T-helper 22 cell (primary cell): ENCODE measurements at places on chromosomes 3 and 15.

- DNase-seq = no peak
Observed at GRCh38 chr15:63107895-63108546, 13.6 kb upstream of the LACTB start.

DNA sequence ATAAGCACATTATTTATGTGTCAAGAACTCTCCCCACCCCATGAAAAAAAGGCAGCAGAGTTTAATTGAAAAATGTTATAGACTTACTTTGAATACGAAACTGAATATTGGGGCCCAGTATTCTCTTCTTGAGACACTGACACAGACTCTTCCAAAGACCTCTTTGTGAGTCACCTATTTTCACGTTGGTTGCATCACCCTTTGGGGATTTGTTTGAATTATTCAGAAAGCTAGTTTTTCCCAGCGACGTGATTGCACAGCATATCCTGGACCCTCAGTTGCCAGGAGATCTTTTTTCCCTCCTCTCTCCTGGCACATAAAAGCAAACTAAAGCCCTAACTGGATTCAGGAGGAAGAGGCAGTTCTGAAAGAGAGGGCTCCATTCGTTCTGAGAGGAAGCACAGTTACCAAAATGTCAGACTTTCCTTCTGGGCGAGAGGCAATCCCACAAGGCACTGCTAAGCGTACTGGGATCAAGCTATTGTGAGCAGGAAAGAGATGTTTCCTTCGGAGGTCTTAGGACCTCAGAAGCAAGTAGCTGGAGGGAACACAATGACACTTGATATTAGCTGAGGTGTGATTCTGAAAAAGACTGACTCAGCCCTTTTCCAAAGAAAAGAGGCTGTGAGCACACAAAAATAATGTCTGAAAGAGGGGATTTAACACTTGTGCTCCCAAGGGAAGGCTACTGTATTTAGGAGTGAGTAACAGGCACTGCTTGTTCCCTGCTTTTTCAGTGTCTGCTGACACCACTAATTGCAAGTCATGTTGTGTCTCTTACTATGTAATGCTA, 65.8 kb upstream of the CADPS start:
- DNase-seq = no peak

GRCh38 chr15:89875741-89876140, 18.1 kb downstream of the AP3S2 start:
- DNase-seq = no peak

DNA sequence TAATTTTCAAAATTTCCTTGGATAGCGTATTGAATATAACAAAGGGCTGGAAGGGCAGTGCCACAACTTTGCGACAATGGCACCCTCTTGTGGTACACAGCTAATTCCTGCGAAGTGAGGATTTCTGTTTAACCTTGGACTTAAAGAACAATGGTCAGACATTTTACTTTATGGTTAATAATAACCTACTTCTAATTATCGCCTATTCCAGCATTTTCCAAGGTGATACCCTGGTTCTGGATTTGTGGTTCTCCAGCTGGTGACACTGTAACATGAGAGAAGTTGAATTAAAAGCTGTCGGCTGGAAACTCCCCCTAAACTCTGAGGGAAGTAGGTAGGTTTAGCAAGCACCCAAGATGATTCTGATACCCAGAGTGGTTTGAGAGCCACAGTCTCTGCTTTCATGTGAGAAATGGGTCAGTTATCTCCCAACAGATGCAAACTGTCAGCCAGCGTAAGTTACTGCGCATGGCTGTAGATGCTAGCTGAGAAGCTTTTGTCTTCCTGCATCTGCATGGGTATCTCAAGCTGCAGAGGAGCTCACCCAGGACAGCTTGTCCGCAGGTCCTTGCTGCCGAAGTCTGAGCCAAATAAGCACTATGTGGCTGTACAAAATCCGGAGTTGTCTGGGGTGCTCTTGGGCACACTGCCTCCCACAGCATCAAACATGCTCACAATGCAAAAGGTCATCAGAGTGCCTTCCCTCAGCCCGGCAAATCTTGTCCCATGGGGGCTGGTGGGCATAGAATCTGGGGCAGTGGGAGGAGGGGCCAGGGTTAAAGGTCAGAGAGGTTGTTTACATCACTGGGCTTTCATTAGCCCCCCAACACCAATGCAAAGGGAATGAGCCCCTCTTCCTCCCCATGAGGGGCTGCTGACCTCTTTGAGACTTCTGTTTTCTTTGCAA, 6.6 kb upstream of the CHSY1 start:
- DNase-seq = no peak

DNA sequence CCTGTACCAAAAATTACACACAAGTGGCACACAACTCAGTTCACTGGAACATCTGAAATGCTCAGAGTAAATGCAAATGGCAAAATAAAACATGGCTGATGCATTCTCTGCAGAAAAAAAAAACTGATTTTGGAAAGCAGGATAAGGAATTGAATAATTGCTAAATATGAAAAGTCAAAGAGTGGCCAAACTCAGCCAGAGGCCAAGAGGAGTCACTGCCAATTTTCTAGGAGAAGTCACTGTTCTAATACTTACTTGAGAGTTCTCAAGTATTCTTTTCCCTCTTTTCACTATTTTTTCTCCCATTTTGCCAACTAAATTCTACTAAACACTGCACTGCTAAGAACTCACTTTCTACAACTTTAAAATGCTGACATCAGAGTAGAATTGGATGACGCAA, 1018.6 kb downstream of the TUSC7 start:
- DNase-seq = no peak

DNA sequence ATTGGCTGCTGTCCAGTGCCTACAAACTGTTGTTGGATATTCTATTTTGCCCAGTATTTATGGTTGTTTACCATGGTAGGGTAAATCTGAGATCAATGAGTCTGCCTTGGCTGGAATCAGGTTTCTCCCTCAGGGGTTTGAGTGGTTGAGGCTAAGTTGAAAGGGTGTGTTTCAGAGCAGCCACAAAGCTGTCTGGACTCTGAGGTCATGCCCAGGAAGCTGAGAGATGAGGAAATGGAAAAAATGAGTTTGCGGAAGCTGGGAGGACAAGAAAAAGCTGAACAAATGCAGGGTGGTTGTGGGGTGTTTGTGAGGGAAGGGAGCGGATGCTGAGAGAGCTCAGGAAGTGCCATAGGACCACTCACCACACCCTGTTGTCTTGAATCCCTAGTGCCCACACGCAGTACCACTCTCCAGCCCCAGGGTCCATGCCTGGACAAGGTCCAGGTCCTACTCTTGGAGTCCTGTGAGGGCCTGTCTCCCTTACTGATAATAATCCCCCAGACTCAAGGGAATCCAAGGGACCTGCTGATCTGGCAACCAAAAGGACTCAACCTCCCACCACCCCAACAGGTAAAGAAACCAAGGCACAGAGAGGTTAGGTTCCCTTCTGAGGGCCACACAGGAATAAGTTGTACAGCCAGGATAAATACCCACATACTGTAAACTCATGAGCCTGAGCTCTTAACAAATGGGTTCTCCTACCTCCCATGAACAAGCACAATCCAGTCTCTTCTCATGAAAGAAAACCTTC, 81.6 kb downstream of the PPCDC start:
- no peak for DNase-seq

- no peak for DNase-seq
Observed at GRCh38 chr3:28745436-28745835, 396.8 kb upstream of the AZI2 start.

DNA sequence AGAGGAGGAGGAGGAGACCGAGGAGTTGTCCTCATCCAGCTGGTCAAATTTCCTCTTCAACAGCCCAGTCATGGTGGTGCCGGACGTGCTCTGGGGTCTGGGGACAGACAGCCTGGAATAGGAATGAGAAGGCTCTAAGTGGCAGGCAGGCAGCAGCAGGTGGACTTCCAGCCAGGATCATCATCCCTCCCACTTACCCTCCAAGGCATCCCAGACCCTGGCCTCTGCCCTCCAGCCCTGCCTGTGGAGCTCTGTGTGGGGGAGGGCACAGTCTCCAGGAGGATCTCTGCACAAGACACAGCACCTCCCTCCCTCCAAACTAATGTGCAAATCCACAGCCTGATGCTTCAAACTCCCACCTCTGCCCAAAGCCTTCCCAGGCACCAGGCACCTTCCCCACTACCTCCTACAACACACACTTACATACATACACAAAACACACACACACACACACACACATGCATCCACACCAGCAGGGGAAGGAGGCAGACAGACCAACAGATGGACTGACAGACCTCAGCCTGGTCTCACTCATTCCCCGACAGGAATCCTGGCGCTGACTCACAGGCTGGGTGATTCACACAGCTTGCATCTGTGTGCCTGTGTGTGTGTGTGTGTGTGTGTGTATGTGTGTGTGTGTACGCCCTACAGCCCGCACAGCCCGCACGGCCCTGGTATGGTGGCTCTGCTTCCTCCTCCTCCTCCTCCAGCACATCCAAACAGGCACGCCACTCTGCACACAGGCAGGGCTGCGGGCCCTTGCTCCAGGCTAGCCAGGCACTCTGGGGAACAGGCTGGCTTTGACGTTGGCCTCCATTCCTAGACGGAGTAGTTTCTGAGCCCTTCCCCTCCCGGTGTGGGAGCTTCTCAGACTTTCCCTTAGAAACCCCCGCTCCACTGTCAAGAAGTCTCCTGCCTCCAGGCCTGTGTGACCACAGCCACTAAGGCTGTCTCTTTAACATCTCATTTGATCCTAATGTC, 6.5 kb downstream of the CSRNP1 start:
- peak; percentile 55 for DNase-seq

GRCh38 chr15:70244978-70245542, 147.3 kb upstream of the TLE3 start:
- DNase-seq = no peak

- DNase-seq = no peak
Observed at GRCh38 chr3:149532489-149533180, 58.1 kb downstream of the TM4SF4 start.

DNA sequence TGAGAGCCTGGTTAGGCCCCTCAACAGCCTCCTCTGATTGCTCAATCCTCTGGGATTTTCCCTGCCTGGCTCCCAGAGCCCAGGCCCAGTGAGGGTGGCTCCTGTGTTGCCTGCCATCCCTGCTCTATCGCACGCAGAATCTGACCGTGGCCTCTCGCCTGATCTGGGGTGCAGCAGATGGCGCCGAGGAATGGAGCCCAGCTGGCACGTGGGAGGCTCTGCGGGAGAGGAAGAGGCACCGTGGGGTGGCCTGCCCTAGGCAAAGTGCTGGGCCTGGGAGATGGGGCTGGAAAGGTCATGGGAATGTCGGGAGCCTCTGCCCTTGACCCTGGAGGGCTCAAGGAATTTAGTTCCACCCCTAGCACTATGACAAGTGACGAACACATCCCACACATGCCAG, 10.3 kb downstream of the SV2B start:
- DNase-seq = no peak
